Iris pigment epithelial cell (primary cell): ENCODE measurements at places on chromosomes 4 and X.

- no peak for DNase-seq
Measured at GRCh38 chrX:13498238-13498637, 71.2 kb upstream of the EGFL6 start.

DNA sequence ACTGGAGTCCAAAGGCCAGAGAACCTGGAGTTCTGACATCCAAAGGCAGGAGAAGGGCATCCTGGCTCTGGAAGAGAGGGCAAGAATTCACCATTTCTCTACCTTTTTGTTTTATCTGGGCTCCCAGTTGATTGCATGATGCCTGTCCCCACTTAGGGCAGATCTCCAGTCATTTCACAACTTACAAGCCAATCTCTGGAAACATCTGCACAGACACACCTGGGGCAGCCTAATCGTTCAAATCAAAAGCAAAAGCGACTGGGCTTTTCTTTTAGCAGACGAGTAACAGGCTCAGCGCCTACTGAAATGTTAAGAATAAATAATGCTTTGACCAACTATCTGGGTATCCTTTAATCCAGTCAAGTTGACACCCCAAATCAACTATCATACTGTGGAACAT lies 136.0 kb upstream of the NPY2R start:
- no peak for DNase-seq

- DNase-seq: peak; percentile 83
Measured at GRCh38 chr4:14726877-14727361, 275.4 kb upstream of the CPEB2 start.

GRCh38 chrX:39815631-39816030 lies 282.1 kb downstream of the BCOR start:
- DNase-seq: no peak

DNA sequence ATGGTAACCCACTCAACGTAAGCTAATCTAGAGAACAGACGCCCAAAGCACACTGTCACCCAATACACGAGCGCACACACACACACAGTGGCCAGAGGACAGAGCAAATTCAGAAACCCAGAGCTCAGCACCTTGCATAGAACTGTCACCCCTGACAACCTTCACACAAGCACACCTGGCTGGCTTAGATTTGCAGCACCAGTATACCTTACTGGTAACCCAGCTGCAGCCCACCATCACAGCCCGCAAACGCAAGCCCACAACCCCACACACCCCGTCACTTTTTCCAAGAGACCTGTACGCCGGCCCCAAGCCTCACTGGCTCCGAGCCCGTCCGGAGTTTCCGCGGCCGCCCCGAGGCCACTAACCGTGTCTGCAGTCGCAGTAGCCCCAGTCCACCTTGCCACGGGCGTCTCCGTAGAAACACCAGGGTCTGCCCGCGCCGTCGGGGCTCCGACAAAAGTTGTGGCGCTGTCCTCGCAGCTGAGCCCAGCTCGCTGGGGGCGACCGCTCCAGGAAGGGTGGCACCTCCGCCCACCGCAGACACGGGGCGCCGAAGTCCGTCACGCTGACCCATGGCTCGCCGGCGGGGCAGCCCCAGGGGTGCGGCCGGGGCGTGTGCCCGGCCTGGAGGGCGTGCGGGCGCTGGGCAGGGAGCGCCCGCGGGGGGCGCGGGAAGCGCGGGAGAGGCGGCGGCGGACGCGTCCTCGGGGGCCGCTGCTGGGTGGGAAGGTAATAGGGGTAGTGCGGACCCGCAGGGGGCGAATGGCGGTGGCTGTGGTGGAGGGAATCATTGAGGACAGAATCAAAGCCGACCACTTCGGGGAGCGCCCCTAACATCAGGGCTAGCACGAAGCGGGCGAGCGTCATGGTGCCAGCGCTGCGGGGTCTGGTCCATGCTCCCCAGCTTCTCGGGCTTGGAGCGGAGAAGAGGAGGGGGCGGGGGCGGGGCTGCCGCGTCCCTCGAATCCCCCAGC lies 664 bp downstream of the PRSS12 start:
- DNase-seq: peak; percentile 65

DNA sequence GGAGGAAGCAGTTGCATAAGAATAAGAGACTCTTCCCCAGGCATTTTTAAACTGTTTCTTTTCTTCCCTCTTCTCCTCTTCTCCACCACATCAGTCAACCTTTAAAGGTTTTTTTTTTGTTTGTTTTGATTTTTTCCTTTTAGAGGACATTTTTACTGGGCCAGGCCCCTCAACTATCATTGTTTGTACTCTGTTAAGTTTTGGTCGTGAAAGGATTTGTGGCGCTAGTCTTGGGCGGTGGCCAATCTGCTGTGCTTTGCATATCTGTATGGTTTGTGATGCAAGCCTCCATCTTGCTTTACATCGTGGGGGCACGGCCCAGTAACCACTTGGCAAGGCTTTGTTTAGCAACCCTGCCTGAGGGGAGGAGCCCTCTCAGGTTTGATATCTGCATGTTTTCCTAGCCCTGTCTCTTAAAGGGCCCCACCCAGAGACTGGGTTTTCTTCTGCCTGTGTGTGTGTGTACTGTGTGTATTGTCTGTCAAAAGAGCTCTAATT lies 101.9 kb upstream of the SLITRK2 start:
- no peak for DNase-seq

- DNase-seq: no peak
Measured at GRCh38 chr4:184397516-184398163, 76.7 kb downstream of the IRF2 start.

- no peak for DNase-seq
Measured at GRCh38 chr4:27787195-27787594, 926.6 kb downstream of the STIM2 start.

DNA sequence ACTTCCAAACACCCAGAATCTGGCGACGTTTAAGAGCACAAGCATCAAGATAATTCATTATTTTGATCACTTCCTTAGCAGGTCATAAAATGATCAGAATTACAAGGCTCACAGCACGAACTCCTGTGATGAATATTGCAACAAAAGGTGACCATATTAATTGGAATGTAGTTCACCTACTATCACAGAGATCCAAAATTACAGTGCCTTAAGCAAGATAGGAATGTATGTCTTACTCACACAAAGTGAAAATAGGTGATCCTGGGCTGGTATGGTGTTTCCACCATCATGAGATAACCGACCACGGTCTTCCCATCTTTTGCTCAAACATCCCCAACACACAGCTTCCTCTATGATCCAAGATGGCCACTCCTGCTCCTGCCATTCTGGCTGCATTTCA lies 131.2 kb downstream of the SCFD2 start:
- no peak for DNase-seq

DNA sequence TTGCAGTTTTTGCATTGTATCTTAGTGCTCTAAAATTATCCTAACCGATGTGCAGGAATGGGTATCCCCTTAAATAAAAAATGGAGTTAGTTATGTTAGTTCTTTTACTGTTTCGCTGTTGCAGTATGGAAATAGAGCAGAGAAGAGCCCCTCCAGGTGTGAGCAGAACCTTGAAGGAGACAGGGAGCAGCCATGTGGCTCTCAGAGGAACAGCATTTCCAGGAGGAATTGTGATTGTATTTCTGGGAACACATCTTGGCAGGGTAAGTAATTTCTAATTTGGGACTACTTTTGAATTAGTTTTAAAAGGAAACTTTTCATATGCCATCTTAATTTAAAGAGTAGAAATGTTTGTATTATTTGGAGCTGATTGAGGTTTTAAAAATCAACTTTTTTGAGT lies 5.3 kb upstream of the CCDC158 start:
- no peak for DNase-seq

DNA sequence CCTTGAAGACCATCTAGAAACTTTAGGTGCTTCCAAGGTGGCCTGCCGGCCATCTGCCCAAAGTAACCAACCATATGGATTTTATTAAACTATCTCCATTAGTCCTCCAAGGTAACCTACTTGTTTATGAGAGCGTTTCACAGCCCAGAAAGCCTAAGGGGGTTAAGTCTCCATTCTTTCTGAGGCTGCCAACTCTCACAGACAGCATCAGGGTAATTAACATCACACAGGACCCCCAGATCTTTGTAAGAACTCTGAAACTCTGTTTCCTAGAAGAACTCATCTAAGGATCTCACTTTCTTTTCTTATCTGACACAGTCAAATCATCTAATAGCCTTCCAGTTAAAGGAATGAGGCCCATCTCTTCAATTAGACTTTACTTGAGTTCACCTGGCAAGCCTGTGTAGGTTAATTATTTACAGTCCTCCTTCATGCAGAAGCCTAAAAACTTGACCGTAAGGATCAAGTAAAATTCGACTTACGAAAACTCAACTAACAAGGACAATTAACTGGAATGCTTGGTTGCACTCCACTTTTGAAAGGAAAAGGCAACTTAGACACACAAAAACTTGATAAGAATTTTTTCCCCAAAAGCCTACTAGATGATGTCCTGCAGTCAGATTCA lies 252.5 kb downstream of the GRIA3 start:
- DNase-seq: no peak

DNA sequence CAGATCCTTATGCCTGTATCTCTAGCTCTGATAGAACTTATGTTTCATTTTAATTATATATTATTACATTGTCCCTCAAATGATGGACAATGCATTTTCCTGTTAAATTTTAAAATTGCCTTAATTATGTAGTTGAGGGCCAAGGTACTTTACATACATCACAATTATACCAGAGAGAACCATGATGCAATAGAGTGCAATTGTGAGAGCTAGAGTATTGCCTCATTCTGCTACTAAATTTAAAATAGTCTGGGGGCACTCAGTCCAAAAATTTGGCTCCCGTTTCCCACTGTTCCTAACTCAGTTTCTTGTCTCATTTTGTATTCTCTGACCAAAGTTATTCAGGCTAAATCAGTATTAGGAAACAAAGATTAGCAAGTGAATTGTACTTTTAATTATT lies 378.5 kb upstream of the ZFP42 start:
- DNase-seq: no peak

- peak; percentile 58 for DNase-seq
Measured at GRCh38 chr4:21882051-21882839, 66.3 kb downstream of the KCNIP4 start.
